Camera-type eye (tissue), 1 donor: ENCODE measurements at places on chromosomes 1 and 21. TPM values are rescaled to one million over a fixed set of nuclear protein-coding genes. Genes with fewer than 3 reads are reported as not detected.

SLC45A3 gene
- total RNA-seq = 3.1 TPM

SHE gene
- 8.2 TPM for total RNA-seq

LCE3D gene
- not detected for total RNA-seq

TNFRSF9 gene
- not detected for total RNA-seq

CFAP141 gene
- not detected for total RNA-seq

CD48 gene
- total RNA-seq = 2.6 TPM

ESRRG gene
- total RNA-seq = 101 TPM

CNIH3 gene
- total RNA-seq = 4.1 TPM

OR10Z1 gene
- not detected for total RNA-seq

JAK1 gene
- total RNA-seq = 108 TPM

CD5L gene
- total RNA-seq = not detected

LCA5L gene
- 3.8 TPM for total RNA-seq

HSPA13 gene
- 86.6 TPM for total RNA-seq

HLX gene
- 6.2 TPM for total RNA-seq

OSBPL9 gene
- total RNA-seq = 97.6 TPM

BOLA1 gene
- 18.4 TPM for total RNA-seq

NID1 gene
- 143 TPM for total RNA-seq

USP33 gene
- 158 TPM for total RNA-seq

KNCN gene
- total RNA-seq = not detected

VWA5B1 gene
- total RNA-seq = 1.1 TPM

HTR6 gene
- not detected for total RNA-seq

LCE6A gene
- total RNA-seq = not detected

LELP1 gene
- not detected for total RNA-seq
